ENCODE measurements at places on chromosomes 2 and 18.

GRCh38 chr2:98504381-98505109 lies 59.9 kb downstream of the INPP4A start:
- no peak for DNase-seq

GRCh38 chr18:45835057-45835636 lies 9.7 kb downstream of the SIGLEC15 start:
- no peak for DNase-seq

GRCh38 chr2:138827426-138828054 lies 47.4 kb upstream of the NXPH2 start:
- DNase-seq, result peak; percentile 48

GRCh38 chr2:219689676-219690628 lies 62.5 kb downstream of the SLC4A3 start:
- peak; percentile 52 for DNase-seq

DNA sequence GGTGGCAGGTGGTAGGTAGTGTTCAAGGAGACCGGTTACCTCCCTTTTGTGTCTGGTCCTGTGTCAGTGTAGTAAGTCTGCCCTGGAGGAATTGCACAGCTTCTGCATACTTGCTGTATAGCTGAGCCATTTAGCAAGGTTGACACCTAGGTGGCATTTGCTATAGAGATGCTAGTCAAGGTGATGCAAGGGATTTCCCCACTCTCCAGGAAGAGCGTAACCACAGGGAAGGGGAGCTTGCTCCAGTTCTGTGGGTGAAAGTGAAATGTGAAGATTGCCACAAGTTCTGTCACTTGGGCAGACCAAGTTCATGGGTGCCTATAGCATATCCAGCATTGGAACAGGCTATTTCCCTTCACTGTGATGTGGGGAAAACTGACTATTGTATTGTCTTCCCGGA lies 28.1 kb downstream of the NAT8 start:
- no peak for DNase-seq

GRCh38 chr2:43482961-43483360 lies 112.9 kb downstream of the THADA start:
- no peak for DNase-seq

DNA sequence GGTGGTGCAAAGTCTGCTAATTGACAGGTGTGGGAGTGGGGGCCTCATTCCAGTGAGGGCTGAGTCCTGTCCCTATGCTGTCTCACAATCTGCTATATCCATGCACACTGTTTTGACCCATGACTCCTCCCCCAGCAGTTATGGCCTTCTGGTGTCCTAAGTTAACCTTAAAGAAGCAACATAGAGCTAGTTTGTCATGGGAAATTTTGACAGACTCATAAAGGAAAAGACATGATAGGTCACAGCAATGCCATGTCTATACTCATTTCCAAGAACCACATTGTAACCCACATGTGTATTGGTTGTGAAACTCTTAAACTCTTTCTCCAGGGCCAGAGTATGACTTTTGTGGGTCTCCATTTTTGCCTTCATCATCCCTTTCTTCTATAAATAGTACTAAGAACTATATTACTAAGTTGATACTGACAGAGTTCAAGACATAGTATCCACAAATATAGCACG lies 78.2 kb upstream of the SLC1A4 start:
- no peak for DNase-seq

DNA sequence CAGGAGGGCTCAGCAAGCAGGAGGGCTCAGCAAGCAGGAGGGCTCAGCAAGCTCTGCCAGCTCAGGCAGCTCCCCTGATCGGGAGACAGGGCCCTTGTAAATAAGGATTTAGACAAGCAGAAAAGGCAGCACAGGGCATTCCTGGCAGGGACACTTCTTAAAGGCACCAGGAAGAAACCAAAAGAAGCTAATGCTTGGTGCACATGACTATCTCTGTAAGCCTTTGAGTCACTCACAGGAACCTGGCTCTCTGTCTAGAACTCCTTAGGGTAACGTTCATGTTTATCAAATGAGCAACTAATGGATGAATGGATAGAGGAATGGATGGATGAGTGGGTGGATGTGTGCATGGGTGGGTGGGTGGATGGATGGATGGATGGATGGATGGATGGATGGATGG lies 28.4 kb downstream of the TMEM37 start:
- no peak for DNase-seq

DNA sequence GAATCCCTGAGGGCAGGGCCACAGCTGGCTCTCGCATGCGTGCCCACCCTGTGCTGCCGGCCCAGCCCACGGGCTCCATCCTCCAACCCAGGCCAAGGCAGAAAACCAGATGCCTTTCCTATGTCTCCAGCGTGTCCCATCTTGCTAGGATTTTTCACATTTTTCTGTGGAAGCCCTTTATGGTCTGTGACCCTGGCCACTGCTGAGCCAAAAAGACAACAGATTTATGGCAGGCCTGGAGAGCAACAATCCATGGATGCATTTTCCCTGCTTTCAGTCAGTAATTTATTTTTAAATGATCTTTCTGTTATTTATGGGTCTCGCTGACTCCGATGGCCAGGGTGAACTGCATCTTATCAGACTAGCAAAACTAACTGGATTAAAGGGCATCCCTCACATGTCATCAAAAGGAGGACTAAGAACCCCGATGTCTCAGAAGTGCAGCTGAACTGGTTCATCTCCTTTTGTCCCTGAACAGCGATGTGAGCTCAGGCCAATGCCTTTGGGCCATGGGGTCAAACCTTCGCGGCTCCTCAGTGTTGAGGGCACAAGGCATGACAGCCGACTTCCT lies 346.0 kb downstream of the CYRIA start:
- no peak for DNase-seq

- DNase-seq, result no peak
Observed at GRCh38 chr2:121286506-121286905, 1.5 kb upstream of the TFCP2L1 start.

- no peak for DNase-seq
Observed at GRCh38 chr2:54945391-54946219, 104.6 kb downstream of the RTN4 start.

DNA sequence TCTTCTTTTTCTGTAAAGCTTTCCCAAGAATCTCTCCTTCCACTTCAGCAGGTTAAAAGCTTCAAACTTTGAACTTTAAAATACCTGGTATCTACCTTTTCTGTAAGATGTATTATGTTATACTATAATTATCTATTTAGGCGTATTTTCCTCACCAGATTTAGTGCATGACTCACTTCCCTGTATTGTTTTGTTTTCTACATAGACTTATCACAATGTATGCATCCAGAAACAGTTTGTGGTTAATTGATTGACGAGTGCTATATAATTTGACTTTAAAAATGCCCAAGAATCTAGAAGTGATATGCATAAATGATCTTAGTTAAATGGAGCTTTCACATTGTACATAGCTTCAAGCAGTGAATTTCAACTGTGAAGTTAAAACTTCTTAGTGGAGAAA lies 473.9 kb upstream of the CDH2 start:
- DNase-seq, result no peak

GRCh38 chr18:63757541-63757940 lies 17.7 kb upstream of the SERPINB7 start:
- no peak for DNase-seq

GRCh38 chr2:215435280-215435869 lies 493 bp downstream of the FN1 start:
- DNase-seq, result no peak

DNA sequence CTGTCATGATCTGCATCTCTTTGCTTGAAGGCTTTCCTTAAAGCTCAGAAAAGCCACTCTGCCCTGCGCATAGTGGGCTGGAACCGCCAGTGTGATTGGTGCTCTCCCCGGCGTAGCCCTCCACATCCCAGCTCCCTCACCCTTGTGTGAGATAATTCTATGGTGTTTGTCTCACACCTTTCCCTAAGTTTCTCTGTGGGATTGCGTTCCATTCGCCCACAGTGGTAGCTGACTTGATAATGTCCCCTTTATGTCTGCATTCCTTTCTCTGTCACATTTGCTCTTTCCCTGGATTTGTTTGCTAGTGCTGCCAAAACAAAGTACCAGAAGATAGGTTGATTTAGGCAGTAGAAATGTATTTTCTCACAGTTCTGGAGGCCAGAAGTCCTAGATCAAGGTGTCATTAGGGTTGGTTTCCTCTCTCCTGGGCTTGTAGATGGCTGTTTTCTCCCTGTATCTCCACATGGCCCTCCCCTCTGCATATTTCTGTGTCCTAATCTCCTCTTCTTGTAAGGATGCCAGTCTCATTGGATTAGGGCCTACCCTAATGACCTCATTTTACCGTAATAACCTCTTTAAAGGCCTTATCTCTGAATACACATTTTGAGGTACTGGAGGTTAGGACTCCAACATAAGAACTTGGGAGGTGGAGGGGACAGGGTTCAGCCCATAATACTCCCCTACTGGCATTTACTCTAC lies 7.4 kb upstream of the TMEM87B start:
- DNase-seq, result no peak

- no peak for DNase-seq
Observed at GRCh38 chr2:105104208-105104731, 66.4 kb downstream of the MRPS9 start.

Measured in left hindlimb (tissue), 1 donor.